ENCODE measurements at places on chromosomes 6 and 20.

DNA sequence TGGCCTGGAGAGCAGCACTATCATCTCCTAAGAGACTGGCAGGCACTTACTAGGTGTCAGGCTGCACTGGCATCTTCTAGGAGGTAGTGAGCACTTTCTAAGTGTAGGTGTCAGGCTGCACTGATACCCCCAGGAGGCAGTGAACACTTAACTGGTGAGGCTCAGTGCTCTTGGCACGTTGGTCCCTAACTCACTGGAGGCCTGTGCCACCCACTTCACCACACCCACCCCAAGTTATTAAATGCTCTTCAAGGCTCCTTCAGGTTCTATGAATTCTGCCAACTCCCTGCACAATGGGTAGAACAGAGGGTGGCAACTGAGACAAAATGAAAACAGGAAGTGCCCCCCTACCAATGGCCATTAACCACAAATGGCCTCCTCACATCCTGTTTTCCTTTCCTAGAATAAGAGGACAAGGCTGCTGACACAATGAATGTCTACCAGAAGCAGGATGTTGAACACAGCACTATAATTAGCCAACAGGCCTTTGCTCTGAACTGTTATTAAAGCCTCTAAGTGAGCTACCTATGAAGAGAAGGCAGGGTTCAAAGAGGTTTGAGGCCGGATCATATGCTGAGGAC is 29.4 kb downstream of the NCOA5 start:
- DNase-seq: no peak

DNA sequence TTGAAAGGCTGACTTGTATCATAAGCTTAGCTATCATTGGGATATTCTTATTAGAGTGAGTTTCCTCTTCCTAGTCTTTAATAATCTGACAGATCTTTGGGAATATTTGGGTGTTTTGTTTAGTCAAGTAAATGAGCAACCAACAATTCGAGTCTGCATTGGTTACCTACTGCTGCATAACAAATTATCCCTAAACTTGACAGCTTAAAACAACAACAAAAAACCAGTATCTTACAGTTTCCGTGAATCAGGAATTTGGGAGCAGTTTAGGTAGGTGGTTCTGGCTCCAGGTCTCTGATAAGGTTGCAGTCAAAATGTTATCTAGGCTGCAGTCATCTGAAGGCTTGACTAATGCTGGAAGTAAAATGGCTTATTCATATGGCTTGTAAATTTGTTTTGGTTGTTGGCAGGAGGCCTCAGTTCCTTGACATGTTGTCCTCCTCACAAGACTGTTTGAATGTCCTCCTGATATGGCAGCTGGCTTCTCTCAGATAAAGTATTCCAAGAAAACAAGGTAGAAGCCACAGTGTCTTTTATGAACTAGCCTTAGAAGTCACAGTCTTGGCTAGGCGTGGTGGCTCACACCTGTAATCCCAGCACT is 7.2 kb downstream of the GTF3C6 start:
- DNase-seq: no peak

- DNase-seq: no peak
Measured at GRCh38 chr20:51097351-51098120, 74.6 kb upstream of the KCNG1 start.

DNA sequence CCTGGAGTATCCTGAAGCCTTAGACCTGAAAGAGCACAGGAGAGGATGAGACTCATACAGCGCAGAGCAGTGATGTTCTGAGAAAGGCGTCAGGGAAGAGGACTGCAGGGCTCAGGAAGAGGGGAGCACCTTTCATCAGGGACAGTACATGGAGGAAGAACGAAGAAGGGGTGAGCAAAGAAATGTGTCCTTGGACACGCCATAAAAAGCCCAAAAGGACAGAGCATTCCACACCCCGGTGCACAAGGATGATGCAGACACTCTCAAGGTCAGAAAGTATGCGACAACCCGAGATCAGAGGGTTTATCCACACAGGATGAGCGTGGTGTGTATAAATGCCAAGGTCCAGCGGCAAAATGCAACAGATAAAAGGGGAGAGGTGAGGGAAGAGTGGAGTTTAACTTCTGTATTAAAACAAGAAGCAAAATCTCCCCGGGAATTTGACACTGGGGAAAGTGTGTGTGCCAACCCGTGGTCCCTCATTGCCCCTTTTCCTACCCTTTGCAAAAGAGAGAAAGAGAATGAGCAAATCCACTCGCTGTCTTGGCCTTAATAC is 64.4 kb downstream of the SLC23A2 start:
- no peak for DNase-seq

DNA sequence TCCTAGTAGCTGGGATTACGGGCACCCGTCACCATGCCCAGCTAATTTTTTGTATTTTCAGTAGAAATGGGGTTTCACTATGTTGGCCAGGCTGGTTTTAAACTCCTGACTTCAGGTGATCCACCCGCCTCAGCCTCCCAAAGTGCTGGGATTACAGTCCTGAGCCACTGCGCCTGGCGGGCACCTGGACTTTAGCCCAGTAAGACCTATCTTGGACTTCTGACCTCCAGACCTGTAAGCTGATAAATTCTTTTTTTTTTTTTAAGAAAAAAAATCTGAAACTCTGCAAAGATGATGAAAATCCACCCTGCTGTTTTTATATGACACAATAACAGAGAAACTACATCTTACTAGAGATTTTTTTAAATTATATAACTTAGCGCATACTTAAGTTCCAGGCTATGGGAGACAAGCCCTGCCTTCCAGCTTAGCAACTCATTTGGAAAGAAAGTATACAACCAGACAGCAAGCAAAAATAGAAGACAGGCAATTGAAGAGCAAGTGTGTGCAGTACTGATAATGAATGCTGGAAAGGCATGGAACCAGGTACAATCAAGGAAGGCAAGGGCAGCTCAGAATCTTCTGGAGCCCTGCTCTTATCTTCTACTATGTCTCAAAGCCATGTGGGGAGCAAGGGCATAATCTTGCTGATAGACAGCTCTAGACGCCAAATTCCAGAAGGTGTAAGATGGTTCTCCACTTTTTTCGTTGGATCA is 104.2 kb downstream of the CD83 start:
- DNase-seq: no peak
